ENCODE measurements at places on chromosomes 11 and 22. TPM values are rescaled to one million over a fixed set of nuclear protein-coding genes. Genes with fewer than 3 reads are reported as not detected.

UBQLNL gene
- total RNA-seq: 1.8 TPM

GLYAT gene
- total RNA-seq: not detected

MN1 gene
- total RNA-seq: 1.1 TPM

DNA sequence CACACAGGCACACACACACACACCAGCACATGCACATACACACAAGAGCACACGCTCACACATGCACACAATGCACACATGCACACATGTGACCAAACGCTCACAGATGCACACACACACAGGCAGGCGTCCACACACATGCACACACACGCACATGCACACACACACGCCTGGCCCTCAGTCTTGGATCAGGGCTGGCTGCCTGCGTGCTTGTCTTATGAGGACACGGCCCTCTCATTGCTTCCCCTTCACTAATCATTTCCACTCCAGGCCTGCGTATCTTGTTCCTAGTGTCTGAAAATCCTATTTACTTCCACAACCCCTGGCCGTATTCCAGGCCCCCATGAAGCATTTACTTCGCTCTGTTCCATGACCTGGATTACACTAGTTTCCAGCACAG is 740.5 kb downstream of the BRD1 start:
- DNase-seq: no peak

GRCh38 chr11:75159151-75159953 is 8.4 kb downstream of the SLCO2B1 start:
- DNase-seq: peak; percentile 79

- no peak for DNase-seq
Observed at GRCh38 chr22:50220603-50221409, 20.0 kb downstream of the SELENOO start.

DNA sequence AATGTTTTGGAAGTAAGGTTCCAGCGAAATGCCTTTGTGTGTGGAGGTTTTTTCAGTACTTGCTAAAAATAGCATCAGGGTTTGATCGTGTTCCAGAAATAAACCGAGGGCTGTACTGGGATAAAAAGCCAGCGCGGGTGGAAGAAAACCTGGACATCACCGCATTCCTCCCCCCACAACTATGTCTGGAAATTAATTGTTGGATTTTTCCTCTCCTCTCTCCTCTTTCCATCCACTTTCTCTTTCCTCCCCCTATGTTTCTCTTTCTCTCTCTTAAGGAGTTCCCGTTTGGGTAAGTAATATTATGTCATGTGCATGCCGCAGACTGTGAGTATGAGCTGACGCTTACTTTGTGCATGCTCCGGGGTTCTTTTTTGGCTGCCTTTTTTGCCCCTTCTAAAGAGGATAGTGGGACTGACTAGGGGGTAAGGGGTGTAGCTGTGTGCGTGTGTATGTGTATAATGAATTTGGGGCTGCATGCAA is 104.2 kb upstream of the HSD17B12 start:
- no peak for DNase-seq

- no peak for DNase-seq
Observed at GRCh38 chr11:70624598-70624993, 226.3 kb downstream of the CTTN start.

DNA sequence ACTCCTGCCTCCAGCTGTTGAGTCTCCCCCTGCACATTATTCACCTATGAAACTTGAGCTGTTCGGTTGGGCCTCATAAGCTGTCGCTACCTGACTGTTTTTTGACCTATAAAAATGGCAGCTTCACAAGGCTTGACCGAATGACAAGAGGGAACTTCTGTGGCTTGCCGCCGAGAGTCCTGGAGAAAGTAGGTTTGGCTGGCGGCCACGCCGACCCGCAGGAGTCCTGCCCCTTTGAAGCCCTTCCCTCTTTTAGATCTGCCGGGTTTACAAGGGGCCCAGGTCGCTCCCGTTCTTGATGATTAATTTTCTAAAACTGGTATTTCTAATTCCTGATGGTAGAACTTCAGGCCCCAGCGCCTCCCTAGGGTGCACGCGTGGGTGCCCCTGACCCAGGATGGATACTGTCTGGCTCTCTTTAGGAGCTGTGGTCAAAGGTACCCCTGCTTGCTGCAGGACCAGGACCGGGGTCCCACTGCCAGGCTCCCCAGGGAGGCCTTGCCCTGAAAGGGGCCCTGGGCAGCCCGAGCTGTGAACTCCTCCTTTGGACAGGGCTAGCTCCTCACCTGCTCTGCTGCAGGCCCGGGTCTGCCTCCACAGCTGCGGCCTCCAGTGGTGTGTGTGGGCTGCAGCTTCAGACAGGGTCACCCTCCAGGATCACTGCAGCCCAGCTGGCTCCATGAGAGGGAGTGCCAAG is 171.8 kb downstream of the CTTN start:
- DNase-seq: no peak
